ENCODE measurements at places on chromosomes 1 and 21.

DNA sequence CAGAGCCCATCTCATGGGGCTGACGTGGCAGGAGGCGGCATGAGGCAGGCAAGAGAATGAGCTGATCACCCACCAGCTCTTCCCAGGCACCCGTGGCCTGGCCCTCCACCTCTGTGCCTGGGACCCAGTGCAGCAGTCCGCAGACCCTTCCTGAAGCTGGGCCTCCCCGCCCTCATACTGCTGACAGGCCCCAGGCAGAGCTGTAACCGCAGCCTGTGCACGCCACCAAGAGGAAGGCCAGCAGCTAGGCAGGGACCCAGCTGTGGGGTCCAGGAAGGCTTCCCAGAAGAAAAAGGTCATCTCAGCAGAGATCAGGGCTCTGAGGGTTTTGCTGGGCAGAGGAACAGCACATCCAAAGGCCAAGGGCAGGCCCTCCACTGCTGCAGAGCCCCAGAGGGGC, 9.8 kb upstream of the MTFR1L start:
- no peak for DNase-seq

DNA sequence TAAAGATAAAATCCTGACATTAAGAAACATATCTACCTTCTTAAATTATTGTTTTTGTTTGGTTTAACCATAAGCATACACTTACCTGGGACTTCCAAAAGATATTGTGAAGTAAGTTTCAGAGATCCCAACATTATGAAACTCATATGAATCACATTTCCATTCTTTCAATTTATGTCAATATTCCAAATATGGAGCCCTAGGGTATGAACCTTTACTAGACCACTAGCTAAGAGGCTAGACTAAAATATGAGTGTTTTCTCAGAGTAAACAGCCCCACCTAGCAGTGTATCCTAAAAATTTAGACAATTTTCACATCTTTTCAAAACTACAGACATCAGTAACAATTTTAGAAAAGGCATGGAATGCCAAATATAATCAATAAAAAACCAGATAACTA, 24.4 kb downstream of the SCAF4 start:
- DNase-seq = no peak

GRCh38 chr1:43491061-43491460, 37.3 kb upstream of the HYI start:
- no peak for DNase-seq

DNA sequence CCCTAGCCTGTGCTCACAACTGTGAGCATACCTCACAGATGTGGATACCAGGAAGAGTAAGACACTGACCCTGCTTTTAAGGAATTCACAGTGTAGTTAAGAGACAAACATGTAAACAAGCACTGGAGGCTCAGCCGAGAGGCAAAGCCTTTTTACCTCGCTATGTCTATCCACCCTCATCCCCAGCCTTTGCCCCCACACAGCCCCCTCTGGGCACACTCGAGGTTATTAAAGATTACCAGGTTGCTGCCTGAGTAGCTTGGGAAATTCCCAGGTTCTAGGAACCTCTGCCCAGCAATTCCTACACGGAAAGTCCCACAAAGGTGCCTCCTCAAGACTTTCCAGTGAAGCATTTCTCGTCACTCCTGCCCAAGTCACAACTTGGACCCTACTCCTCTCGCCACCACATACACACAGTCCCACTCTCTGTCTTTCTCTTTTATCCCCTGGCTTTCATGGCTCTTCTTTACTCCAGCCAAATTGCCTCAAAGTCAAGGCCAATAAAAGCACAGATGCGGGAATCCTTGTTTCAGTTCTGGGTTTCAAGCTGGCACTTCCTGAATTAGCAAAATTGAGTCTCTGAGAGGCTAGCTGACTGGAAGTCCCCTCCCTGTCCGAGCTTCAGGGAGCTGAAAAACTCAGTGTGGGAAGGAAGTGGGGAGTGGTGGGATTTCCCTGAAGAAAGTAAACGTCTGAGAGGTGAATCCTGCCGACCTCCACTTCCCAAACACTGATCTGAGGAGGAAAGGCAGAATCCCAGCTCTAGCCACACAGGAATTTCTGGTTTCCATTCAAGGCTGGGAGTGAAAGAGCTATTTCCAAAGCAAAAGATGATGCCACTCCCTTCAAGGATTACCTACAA, 7.6 kb downstream of the DENND2D start:
- DNase-seq = no peak

DNA sequence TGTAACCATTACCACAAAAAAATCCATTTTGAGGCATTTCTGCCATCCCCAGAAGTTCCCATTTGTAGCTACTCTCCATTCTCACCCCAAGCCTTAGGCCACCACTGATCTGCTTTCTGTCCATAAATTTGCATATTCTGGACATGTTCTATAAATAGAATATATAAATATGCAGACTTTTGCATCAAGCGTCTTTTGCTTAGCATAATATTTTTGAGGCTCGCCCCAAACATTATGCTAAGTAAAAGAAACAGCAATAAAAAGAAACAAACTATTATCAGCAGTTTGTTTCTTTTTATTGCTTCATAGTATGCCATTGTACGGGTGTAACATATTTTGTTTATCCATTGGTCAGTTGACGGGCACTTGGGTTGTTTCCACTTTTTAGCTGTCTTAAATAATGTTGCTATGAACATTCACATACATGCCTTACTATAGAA, 7.9 kb downstream of the TFAP2E start:
- no peak for DNase-seq

GRCh38 chr1:17669866-17670451, 85.2 kb upstream of the ACTL8 start:
- no peak for DNase-seq

GRCh38 chr1:189496768-189497167, 980.9 kb downstream of the BRINP3 start:
- DNase-seq = no peak

DNA sequence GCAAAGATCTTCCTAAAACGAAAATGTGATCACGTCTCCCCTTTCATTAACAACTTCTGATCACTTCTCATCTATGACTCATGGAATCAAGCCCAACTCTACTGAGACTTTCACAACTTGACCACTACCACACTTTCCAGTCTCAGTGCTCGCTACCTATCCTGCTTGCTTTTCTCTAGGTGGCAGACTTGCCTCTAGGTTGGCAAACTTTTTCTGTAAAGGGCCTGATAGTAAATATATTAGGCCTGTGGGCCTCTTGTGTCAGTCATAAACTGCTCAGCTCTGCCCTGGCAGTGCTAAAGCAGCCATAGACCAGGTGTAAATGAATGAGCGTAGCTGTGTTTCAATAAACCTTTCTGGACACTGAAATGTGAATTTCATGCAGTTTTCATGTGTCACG, 21.5 kb upstream of the HMGB4 start:
- no peak for DNase-seq

DNA sequence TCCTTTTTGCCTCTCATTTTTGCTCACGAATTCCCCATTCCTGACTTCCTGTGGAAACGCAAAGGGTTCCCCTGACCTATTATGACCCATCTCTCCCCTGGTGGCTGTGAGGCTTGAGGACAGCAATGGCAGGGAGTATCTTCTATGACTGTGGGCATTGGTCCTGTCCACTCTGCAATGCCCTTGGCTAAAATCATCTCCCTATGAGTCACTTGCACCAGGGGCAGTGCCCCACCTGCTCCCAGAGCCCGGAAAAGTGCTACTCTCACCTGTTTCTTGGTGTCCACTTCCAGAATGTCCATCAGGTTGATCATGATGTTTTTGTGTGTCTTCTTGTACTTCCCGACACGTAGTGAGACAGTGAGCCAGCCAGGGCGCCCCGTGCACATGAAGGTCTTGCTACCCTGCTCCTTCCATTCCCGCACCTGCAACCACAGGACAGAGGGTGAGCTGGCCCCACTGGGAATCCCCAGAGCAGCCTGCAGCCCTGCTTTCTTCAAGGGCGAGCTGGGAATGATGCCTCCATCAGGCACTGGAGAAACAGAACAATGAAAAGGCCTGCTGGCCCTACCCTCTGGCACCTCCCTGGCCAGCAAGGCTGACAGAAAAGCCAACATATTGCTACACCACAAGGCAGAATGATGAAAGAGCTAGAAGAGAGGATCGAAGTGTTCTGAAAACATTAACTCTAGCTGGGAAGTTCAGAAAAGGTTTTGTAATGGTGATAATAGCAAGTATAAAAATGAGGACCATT, 3.5 kb downstream of the DHCR24 start:
- no peak for DNase-seq

- DNase-seq = no peak
Measured at GRCh38 chr1:18230840-18231239, 123.2 kb downstream of the IGSF21 start.

DNA sequence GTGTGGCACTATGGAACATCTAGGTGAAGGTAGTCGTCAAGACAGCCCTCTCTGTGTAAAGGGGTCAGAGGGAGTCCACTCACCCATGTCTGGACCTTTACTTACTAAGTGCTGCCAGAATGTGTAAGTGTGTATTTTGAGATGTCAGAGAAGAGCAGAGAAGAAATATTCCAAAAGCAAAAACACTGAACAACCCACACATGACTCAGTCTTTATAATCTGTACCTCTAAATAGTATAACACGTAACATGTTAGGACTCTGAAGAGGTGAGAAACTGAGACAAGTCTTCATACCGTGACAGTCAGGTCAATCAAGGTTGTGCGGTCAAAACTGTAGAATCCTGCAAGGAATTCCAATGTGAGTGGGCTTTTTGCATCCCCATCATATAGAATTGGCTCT, 555.2 kb downstream of the LMO4 start:
- DNase-seq = no peak

- no peak for DNase-seq
Measured at GRCh38 chr1:13908128-13908527, 208.1 kb downstream of the PRDM2 start.

DNA sequence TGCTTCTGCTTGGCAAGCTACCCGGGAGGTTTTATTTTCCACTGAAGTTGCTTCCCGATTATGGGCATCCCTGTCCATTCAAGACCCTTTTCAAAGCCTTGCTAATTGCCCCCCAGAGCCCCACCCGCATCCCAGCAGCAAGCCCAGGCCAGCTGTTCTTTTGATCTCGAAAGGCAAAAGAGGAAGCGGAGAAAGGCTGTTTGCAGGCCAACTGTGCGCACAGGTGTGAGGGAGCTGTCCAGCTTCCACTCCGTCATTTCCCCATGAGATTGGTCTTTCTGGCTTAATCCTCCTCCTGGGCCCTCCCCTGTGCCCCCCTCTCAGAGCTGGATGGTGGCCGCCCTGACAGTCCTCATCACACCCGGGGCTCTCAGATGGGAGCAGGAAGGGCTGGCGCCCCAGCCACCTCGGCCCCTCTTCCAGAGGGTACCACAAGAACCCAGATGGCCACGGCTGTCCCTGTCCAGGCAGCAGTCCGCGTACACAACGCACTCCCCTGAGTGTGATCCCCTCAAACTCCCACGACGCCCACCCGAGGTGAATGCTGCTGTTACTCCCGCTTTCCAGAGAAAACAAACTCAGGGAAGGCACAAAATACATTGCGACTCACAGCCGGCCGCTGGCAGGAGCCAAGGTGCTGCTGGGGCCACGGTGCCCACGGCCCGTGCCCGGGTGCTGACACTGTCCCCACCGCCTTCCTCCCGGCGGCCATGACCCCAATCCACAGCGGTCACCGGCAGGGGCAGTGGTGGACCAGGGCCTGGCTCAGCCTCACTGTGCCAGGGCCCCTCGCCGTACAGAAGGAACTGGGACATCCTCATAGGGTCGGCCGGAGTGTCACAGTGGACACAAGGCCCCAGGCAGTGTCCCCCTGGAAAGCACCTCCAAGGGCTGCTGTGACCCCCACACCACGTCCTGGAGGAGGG, 121.9 kb downstream of the CRYAA start:
- DNase-seq = no peak

GRCh38 chr1:150076985-150077384, 9.4 kb downstream of the VPS45 start:
- no peak for DNase-seq

GRCh38 chr1:206606867-206607266, 5.4 kb downstream of the EIF2D start:
- no peak for DNase-seq

DNA sequence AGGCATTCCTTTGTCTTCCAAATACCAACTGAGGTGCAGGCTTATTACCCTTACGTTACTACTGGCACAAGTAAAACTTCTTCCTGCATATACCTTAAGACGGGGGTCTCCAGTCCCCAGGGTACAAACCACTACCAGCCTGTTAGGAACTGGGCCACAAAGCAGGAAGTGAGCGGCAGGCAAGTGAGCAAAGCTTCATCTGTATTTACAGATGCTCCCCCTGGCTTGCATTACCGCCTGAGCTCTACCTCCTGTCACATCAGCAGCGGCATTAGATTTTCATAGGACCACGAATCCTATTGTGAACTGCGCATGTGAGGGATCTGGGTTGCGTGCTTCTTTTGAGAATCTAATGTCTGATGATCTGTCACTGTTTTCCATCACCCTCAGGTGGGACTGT, 113.1 kb downstream of the SLC45A1 start:
- no peak for DNase-seq

DNA sequence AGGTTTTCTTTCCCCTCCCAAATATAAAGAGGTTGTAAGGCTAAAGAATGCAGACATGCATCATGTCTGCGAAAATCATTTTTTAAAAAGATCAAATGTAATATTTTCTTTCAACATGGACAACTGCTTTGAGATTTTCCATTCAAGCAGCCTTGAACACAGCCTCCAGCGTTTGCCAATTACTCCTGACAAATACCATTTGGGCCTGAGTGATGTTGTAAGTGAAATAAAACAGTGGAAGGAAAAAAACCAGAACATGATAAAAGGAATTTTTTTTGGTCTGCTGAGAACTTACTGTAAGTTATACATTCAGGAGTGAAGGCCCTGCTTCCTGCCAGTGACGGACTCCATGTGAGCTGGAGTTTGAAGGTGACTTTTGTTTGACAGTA, 37.2 kb downstream of the SETD4 start:
- DNase-seq = no peak

- no peak for DNase-seq
Measured at GRCh38 chr1:156527584-156527983, 27.0 kb upstream of the MEF2D start.

DNA sequence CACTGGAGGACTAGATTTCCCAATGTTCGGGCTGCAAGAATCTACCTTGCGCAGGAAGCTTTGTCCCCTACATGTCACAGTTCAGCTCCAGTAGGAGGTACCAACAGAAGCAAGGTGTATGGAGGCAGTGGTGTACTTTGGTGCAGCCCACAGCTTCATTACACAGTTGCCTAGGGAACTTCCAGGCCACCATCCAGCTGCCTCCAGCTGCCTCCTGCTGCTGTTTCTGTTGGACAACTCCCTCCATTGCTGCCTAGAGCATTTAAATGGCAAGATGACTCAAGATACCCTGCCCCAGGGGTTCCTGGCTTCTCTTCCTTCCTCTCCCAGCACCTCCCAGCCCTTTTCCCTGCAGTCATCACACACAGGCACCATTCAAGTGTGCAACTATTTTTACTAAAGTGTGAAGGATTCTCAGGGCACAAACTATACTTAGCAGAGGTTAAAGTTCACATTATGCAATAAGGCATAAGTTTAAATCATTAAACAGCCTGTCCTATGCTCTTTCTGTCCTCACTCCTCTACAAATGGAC, 39.0 kb upstream of the ATP1A1 start:
- no peak for DNase-seq

DNA sequence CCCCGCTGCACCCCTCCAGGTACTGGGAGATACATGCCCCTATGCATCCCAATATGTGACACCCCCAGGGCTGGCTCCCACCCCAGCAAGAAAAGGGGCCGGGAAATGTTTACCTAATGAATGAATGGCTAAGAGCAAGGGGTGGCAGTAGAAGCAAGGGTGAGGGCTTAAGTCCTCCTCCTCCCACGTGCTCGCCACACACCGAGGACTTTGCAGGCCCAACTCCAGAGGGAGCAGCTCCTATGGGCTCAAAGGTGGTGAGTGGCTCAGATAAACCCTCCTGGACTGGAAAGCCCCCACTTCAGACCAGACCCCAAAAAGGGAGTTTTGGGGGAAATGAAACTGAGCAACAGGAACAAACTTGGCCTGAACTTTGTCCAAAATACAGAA, 11.4 kb downstream of the SLC45A3 start:
- DNase-seq = no peak

All from left forelimb (tissue), 1 donor.